Fibroblast of pulmonary artery (primary cell): ENCODE measurements at places on chromosomes 5 and 9.

DNA sequence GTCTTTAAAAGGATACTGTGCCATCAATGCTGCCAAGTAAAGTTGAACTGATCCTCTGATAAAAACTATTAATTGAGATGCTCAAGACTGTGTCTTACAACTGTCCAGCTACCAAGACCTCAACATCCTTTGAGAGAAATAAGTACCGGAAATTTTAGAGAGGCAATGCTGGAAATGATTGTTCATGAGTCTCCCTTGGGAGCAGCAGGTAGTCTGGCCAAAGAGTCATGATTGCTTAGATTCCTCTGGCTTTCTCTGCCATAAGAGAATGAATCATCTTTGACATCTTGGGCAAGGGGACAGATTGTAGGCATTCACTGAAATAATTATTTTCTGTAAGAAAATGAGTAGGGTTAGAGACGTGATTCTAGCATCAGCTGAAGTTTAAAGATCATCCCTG is 466.6 kb upstream of the DAB2 start:
- DNase-seq, result peak; percentile 44

DNA sequence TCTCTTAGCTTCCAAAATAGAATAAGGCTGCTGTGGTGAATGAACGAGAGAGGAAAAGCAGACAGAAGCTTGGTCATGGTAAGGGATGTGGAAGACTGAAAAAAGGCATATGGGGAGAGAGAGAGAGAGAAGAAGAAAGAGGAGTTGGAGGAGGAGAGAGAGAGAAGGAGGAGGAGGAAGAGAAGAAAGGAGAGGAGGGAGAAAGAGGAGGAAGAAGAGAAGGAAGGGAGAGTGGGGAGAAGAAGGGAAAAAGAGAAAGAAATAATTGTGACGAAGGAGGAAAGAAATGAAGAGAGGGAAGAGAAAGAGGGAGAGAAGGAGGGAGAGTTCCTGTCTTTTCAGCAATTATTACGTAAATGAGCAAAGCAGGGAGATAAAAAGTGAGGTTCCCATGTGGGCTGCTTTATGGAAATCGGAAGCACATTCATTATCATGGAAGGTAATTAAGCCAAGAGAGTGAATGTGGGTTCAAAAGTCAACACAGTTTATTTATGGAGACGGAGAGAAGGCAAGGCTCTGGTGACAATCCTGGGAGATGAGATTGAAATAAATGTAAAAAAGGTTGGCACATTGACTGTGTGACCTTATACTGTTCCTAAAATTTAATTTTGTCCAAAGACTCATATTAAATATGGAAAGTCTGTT is 611.2 kb downstream of the KIF4B start:
- DNase-seq, result no peak

DNA sequence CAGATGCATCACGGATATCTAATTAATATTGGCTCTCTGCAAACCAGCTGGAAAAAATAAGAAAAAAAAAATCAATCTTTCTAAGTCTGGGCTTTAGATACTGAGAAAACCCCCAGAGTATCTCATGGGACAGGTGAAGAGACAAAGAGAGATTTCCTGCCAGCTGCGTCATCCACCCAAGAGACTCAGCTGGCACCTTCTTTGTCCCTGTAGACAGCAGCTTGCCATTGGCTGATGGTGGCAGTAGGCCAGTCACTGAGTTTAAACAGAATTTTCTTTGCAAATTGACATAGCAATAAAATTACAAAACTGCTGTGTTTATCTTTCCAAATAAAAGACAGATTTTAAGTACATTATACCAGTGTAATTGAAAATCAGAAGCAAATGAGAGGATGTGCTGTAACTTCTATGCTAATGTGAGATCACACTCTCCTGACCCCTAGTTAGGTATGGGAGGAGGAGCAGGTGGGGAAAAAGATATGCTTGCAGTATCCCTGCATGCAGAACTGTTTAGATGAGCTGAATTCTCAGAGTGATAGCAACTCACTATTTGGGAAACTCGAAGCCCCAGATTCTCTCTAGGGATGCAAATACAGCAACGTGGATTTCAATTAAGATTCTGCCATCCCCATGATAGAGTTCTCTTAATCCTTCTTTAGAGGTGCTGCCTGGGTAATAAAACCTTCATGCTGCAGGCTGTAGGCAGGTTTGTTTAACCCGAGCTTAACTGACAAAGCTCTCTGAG is 72.2 kb downstream of the NMUR2 start:
- no peak for DNase-seq

- DNase-seq, result peak; percentile 43
Observed at GRCh38 chr9:32741706-32742105, 41.6 kb upstream of the TMEM215 start.

DNA sequence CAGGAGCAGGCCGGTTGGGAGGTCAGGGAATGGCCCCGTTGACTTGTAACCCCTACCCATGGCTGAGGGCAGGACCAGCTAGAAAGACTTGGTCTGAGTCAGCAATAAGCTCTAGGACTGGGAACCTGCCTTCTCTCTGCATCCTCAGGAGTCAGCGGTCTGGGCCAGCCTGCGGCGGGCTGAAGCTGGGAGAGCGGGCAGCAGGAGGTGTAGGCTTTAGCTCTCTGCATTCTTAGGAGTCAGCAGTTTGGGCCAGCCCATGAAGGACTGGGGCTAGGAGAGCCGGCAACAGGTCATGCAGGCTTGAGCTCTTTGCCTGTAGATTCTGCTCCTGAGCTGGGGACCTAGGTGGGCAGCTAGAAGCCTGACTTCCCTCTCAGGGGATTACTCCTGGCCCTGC is 6.4 kb upstream of the SMIM32 start:
- DNase-seq, result no peak

DNA sequence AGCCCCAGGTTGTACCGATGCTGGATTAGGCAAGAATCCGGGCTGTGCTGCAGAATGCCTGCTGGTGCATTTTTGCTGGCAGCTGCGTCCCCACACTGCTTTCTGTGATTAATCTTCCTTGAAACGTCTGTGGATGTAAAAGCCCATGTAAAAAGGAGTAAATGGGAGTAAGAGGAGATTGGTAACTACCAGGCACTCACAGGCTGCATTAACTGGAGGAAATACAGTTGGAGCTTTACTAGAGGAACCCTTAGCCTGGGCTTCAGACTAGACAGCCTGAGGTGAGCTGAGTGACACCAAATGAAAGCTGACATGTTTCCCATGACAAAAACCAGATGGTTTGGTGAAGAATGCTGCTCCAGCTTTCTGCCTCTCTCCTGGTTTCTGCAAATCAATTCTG is 190.4 kb upstream of the GAS1 start:
- DNase-seq, result no peak

DNA sequence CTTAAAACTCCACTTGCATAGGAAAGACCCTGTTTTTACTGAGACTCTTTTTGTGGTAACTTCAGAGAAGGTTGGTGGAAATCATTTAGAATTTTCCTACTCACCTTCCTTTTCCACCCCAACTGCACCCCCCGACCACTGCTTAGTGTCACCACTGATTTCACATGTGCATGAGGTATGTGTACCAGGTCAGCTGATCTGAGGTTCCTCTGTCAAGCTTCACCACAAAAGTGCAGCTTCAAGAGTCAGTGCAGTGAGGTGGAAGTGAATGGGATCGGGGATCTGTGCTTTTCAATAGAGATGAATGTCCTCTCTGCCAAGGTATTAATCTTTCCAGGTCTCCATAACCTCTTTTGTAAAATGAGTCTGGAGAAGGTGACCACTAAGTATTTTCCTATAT is 260.5 kb upstream of the WWC1 start:
- DNase-seq, result no peak

GRCh38 chr9:135907006-135907430 is 328 bp downstream of the CAMSAP1 start:
- DNase-seq, result peak; percentile 45

DNA sequence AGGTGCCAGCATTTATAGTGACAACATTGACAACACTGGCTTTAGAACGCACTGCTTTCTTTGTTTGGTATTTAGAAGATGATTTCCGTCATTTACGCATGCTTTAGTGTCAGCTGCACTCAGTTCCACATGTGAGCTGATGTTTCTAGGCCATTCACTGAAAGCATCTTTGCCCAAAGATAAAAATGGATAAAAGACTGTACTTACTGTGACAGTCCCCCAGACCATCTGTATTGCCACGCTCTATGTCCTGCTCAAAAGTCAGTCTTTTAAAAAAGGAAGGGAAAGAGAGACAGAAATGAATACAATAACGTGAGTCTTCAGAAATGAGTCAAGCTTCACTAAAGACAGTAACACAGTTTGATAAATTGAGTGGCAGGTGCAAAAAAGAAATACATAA is 99.3 kb downstream of the SEMA6A start:
- DNase-seq, result no peak

DNA sequence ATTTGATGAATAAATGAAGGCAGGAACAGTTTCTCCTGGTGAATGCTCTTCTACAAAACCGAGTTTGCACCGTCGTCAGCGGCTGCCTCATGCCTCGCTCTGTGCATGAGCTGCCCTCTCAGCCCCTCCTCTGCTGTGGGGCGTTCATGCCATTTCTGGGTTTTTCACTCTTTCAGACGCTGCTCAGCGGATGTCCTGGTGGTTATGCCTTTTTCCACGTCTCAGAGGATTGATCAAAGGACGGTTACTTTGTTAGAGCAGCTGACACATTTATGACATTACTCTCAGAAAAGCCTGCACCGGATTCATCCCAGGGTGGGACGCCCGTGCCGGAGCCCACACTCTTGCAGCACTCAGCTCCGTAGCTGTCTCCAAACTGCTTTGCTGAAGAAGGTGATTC is 195.9 kb upstream of the PPP1R26 start:
- DNase-seq, result no peak

- no peak for DNase-seq
Observed at GRCh38 chr5:149745212-149745942, 15.3 kb downstream of the PPARGC1B start.

GRCh38 chr5:30413540-30413939 is 779.9 kb upstream of the CDH6 start:
- no peak for DNase-seq

GRCh38 chr5:6457592-6457991 is 8.9 kb downstream of the UBE2QL1 start:
- DNase-seq, result no peak

- DNase-seq, result peak; percentile 36
Observed at GRCh38 chr5:37776826-37777225, 63.0 kb downstream of the GDNF start.

- DNase-seq, result no peak
Observed at GRCh38 chr5:107809201-107810034, 138.7 kb upstream of the EFNA5 start.

DNA sequence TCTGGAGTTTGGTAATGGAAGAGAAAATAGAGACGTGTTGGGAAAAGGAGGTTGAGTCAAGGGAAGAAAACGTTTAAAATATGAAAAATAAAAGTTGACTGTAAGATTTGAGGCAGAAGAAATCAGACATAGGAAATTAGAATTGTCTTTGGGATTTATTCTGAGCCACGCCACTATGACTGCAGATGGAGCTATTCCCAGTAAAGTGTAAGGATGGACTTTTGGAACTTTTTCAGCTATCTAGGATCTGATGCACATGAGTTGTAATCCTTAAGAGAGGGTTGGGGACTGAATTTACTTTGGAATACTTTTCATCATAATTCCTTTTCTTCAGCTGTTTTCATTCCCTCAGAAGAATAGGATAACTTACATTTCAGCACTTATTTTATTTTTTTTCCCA is 336.7 kb downstream of the FAM170A start:
- DNase-seq, result no peak

- DNase-seq, result no peak
Observed at GRCh38 chr5:97077246-97077645, 65.2 kb downstream of the LIX1 start.

GRCh38 chr9:6498982-6499381 is 86.0 kb downstream of the UHRF2 start:
- peak; percentile 37 for DNase-seq

DNA sequence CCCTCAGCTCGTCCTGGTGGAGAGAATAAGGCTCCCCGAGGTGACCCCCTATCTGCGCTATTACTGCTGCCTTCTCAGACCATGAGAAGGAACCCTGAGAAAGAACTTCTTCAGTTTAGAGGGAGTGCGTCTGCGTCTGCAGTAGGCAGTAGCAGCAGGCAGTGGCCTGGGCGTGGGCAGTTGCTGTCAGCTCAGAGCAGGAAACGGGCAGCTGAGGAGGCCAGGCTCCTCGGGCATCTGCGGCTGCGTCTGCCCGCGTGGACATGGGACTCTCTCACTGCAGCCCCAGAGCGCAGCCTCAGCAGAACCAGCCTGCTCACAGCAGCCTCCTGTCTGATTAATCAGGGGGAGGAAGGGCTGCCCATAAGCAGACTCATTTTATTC is 49.8 kb upstream of the FCN1 start:
- no peak for DNase-seq

- DNase-seq, result no peak
Observed at GRCh38 chr5:135930029-135930948, 24.5 kb downstream of the LECT2 start.

DNA sequence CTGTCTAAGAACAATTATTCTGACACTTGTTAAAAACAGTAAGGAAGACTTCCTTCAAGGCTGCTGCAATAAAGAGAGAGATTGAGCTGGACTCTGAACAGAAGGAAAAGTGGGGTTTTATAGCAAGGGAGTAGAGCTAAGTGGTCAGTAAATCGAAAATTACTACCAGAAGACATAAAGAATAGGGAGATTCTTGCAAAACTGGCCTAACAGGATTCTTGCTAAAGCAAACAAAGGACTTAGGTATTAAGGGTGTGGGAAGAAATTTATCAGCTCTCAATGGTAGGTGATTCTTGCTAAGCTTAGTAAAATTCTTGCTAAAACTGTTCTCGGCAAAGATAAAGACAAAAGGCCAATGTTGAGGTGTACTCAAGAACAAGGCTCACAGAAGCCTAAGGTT is 300.5 kb downstream of the SLCO4C1 start:
- no peak for DNase-seq

- peak; percentile 16 for DNase-seq
Observed at GRCh38 chr9:109192732-109193361, 25.8 kb upstream of the FRRS1L start.

- DNase-seq, result no peak
Observed at GRCh38 chr9:136074706-136075105, 20.4 kb downstream of the NACC2 start.

DNA sequence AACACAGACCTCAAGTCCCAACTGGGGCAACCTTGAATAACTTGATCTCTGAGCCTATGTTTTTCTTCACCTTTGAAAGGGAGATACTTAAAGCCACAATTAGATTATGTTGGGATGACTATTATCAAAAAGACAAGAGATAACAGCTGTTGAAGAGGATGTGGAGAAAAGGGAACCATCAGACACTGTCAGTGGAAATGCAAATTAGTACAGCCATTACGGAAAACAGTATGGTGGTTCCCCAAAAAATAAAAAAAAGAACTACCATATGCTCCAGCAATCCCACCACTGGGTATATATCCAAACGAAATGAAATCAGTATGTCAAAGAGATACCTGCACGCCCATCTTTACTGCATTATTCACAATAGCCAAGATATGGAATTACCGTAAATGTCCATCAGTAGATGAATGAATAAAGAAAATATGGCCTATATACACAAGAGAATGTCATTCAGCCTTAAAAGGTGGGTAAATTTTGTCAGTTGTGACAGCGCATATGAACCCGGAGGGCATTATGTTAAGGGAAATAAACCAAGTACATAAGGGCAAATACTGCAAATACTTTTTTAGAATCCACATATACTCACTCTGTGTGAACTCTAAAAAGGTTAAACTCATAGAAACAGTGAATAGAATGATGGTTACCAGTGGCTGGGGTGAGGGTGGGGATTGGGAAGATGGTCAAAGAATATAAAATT is 12.7 kb downstream of the FAT2 start:
- DNase-seq, result no peak

- no peak for DNase-seq
Observed at GRCh38 chr5:112738191-112738560, 491 bp downstream of the APC start.
